ENCODE measurements at places on chromosomes 5 and 9.

DNA sequence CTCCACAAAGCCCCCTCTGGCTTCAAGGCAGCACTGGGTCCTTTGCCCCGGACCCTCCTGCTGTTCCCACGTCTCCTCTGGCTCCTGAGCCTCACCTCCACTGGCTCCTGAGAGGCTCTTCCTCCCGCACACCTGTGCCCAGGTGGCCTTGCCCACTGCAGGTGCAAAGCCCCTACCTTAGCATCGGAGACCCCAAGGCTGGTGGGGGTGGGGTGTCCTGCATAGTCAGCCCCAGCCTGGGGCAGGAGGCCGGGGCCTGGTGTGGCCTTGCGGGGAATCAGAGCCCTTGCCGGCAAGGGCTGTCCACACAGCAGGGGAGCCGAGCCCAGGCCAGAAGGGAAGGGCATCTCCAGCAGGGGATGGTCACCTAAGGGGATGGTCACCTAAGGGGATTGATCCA is 41.3 kb upstream of the CEP72 start:
- no peak for DNase-seq

- no peak for DNase-seq
Measured at GRCh38 chr9:132040246-132040645, 39.4 kb downstream of the MED27 start.

DNA sequence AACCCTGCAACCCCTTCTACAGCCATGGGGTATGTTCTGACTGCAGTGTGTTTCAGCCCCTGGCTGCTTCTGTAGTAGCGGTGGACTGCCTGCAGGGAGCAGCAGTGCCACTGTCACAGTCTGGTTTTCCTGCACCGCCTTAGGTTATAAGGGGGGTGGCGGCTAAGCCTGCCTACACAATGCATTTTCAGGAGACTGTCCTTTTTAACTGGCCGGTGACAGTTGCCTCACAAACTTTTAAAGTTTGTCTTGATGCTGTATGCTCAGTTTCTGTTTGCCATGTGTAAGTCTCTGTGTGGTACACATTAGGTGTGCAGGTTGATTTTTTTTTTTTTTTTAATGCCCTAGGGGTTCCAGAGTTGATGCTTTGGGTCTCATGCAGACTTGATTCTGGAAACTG is 53.0 kb downstream of the NUP214 start:
- peak; percentile 77 for DNase-seq

GRCh38 chr9:37337301-37337890 is 85.1 kb upstream of the GRHPR start:
- DNase-seq = no peak

DNA sequence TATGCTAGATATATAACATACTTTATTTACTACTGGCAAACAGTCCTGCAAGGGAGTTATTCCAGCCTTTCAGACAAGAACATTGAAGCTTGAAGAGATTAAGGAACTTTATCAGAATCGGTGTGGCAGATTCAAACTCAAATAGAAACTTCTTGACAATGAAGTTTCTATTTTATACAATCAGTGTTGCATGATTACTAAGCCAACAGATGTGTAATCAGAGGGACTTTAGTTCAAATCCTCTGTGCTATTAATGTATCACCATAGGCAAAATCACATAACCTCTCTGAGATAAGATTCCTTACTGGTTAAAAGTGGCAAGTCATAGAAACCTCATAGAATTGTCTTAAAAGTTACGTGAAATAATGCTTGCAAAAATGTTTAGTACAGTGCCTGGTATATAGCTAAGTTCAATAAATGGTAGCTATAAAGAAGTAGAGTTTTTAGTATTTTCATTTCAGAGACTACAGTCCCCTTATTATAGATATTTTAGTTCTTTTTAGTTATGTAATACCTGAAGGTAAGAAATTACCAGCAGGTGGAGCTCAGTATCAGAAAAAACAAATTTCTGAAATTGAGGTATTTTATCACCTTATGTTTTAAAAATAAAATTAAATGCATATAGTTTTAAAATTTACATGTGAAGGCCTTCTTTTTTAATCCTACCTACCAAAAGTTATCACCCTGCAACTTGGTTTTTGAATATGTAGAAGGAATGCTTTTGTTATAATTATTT is 172.1 kb downstream of the FER start:
- no peak for DNase-seq

DNA sequence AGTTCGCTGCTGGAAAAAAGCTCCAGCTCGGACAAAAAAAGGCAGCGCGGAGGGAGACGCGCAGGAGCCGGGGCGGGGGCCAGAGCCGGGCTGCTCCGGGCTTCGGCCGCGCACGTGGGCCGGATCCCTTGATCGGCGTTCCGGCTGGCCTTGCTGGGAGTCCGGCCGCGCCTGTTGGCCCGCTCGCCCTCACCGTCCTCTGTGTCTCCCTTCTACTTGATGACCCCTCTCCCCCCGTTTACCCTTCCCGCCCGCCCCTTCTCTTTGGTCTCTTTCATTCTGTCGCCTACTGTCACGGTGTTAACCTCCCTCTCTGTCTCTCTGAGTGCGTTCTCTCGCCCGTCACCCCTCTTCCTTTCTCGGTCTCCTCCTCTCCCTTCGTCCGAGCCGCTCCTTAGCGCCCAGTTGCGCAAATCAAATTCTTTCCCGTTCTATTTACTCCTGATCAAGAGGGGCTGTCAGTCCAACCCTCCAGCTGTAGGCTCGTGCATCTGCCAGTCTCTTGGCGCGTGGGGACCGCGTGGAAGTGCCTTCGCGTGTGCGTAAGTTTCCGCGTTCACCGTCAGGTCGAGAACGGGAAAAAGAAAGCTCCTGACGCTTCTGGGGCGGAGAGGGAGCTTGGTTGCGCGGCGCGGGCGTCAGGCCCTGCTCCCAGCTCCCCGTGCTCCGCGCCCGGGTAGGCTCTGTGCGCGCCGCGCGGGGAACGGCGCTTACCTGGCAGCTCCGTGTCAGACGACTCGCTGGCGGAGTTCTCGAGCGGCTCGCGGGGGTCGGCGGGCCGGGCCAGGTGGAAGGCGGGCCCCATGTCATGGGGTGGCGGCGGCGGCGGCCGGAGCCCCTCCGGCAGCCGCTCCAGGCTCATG is 798 bp downstream of the PITX1 start:
- DNase-seq = no peak

DNA sequence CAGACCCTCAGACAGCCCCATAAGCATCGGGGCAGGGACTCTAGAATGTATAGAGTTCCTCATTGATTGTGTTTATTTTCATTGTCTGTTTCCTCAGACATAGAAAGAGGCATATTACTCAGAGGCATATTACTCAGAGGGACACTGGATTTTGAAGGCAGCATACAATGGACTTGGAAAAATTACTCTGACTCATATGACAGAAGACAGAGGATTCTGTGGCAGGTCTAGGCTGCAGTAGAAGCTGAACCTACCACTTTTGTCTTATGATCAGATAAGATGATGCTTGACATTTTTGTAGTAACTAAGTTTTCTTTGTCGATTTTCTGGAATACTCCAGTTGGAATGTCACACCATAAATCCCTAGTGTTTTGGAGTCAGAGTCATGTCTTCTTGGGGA is 105.2 kb downstream of the ST8SIA4 start:
- no peak for DNase-seq

- DNase-seq = no peak
Measured at GRCh38 chr9:118883411-118883810, 485.8 kb downstream of the BRINP1 start.

GRCh38 chr5:90585337-90585986 is 26.9 kb downstream of the ADGRV1 start:
- no peak for DNase-seq

DNA sequence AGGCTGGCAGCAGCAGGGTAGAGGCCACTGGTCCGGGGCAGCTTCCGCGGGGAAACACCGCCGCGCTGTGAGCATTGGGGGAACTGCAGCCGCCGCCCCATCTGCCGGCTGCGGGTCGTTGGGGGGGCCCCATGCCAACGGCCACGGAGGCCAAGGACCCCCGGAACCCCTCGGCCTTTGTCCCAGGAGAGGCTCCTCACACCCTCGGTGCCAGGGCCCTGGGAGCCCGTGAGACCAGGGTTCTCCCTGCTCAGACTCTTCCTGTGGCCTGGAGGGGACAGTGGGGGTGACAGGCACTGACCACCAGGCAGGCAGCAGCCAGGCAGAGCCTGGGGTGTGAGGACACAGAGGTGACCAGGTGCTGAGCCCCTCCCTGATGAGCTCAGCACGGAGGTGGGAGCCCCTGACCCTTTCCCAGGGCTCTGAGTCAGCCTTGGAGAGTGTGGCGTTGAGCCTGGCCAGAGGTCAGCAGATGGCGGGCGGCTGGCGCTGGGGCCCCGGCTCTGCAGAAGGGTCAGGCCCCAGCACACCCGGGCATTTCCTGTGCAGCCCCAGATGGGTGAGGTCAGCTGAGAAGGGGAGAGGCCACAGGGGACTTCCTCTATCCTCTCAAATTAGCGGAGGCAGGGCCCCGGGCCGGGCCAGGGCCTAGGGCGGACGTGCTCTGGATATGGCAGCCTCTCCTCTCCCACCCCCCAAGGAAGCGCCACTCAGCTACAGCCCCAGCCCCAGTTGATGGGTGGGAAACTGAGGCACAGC is 17.9 kb upstream of the EGFL7 start:
- peak; percentile 72 for DNase-seq
